ENCODE measurements at places on chromosomes 4 and X.

DNA sequence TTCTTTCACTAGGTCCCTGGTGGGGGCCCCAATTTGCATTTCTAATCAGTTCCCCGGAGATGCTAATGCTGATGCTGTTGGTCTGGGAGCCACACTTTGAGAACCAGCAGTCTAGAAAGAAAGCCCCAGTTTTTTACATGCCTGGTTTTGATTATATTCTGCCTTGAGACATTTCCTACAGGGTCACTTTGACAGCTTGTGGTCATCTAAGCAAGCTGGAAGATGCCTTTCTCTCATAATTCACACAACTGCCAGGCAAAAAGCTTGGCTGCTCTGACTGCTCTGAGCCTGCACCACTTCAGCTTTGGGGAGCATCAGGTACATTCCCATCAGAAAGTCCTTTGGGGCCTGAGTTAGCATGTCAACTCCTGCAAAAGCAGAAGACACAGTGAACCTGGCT lies 5.9 kb upstream of the PLAC1 start:
- DNase-seq, result no peak

DNA sequence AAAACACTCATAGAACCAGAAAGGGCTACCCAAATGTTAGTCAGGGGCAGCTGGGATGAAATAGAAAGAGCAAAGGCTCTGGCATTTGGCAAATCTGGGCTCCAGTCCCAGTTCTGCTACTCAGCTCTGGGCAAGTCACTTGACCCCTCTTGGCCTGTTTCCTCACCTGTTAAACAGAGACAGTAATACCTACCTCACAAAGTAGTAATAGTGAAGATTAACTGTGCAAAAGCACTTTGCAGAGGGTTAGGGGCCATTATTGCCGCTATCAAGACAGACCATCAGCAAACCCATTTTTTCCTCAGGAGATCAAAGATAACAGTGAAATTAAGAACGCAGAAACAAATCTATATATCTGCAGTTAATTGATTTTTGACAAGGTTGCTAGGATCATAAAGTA lies 20.6 kb downstream of the ZBTB33 start:
- DNase-seq, result no peak

DNA sequence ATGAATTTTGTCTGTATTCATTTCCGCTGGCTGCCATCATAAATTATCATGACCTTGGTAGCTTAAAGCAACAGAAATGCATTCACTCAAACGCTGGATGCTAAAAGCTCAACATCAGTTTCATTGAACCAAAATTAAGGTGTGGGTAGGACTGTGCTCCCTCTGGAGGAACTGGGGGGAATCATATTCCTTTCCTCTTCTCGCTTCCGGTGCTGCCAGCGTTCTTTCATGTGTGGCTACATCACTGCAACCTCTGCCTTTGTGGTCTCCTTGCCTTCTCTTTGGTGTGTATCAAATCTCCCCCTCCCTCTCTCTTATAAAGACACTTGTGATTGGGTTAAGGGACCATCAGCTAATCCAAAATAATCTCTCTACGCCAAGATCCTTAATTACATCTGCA lies 39.5 kb downstream of the NEIL3 start:
- DNase-seq, result no peak

GRCh38 chr4:87469390-87469789 lies 47.0 kb downstream of the NUDT9 start:
- DNase-seq, result no peak

GRCh38 chrX:10423716-10424115 lies 196.7 kb downstream of the MID1 start:
- no peak for DNase-seq

- DNase-seq, result no peak
These were observed 54.0 kb upstream of the EGFL6 start for GRCh38 chrX:13515211-13515930.

DNA sequence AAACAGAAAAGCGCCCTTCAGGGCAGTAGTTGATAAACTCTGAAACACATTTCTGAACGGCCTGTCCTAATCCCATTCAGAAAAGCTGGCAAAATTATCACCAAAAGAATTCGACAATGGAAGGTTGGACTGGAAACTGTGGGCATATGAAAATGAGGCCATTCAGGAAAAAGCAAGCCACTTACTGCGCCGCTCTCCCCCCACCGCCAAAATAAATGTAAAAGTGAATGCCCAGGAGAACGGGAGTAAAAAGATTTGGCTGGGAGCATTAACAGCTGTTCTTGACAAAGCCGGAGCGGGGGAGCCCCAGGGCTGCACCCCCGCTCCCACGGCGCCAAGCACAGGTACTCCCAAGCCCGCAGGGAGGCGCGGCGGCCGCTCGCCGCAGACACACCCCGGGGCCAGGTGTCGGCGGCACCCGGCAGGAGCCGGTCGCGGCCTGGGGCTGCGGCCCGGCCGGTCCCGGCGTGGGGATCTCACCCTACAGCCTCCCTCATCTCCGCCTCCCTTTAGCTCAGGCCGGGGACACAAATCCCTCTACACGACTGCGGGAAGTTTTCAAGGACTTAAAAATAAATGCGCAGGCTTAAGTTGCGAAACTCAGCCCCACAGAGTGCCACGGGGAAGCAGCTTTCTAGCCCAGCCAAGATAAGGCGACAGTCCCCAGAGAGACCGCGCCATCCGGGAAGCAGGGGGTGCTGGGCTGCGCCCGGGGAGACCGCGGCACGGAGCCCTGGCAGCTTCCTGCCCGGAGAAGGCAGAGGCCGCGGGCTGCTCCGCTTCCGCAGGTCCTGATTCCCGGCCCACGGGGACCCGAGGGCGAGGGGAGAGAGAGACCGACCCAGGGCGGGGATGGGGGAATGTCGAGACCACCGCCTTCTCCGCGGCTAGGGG lies 593 bp downstream of the SH3RF1 start:
- DNase-seq, result no peak
